ENCODE measurements at places on chromosomes 12 and 14. TPM values are rescaled to one million over a fixed set of nuclear protein-coding genes. Genes with fewer than 3 reads are reported as not detected.

Gene SEL1L
- 118 TPM for total RNA-seq

Gene FMNL3
- total RNA-seq = 53.9 TPM

Gene RFX4
- total RNA-seq = not detected

Gene SSTR1
- 2.6 TPM for total RNA-seq

Gene LMNTD1
- total RNA-seq = not detected

Gene RDH11
- 34.8 TPM for total RNA-seq

Gene ARPC3
- 154 TPM for total RNA-seq

Gene PMEL
- 2.0 TPM for total RNA-seq

Gene DNAH10
- 1.0 TPM for total RNA-seq

GRCh38 chr12:6465467-6466183 lies 4.9 kb downstream of the VAMP1 start:
- no peak for DNase-seq

DNA sequence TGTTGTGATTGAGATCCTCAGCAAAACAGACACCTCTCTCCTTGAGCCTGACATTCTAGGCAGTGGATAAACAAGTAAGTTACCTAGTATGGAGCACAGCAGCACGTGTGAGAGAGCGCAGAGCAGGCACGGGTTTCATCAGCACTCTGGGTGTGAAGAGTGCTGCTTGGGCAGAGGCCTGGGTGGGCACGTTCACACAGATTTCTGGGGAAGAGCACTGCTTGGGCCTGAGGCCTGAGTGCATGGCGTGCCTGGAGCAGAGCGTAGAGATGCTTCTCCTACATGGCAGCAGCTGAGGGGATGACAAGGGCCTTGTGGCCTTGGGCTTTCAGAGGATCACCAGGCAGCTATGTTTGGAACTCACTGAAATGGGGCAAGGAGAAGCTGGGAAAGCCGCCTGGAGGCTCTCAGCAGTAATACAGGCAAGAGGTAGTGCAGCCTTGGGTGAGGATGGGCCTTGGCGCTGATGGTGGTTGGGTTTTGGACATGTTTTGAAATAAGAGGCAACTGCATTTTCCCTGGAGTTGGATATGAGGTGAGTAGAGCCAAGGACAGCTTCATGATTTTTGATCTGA lies 17.6 kb downstream of the CKB start:
- no peak for DNase-seq

DNA sequence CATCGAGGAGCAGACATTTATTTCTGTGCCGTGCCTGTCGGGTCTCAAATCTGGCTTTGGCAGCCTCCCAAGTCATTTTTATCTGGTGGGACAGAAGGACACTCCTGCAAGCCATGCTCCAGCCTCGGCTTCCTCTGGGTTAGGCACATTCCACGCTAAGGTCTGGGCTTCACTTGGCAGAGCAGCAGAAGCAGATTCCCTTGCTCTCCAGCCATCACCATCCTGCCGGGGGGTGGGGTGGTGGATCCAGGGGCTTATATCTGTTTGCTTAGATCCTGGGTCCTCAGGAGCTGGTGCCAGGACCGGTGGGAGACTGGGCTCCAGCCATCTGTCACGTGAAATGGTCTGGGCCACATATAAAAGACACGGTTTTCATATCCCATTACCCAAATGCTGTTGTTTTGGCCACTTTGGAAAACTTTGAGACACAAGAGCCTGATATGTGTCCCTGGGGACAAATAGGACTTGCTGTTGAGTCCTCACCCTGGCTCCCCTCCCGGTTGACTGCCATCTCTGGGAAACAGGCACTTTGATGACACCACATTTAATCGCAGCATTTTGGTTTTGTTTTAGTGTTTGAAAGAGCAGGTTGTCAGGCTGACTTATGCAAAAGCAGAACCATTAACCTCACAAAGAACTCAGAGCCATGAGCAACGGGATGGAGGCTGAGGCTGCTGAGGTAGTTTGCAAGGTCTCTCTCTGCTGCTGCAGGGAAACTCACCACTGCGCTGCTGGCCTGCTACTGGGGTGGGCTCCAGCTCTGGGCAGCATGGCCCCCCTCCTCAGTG lies 69.6 kb upstream of the PRMT8 start:
- DNase-seq = no peak

DNA sequence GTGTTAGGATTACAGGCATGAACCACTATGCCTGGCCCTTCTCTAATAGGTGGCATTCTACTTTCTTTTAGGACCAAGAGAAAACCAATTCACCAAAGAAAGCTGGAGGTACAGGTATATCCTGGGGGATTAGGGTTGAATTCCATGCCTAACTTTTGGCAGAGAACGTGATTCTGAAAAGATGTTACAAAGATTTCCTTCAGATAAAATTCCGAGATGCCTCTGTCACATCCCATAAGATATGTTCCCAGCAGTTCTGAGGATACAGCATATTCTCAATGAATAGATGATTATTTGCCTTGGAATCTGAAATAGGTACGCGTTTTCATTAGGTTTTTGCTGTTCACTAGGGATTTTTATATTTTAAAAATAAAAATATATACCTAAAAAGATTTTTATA lies 111.9 kb upstream of the KRAS start:
- DNase-seq = no peak

GRCh38 chr12:5902736-5903135 lies 42.3 kb downstream of the ANO2 start:
- no peak for DNase-seq

DNA sequence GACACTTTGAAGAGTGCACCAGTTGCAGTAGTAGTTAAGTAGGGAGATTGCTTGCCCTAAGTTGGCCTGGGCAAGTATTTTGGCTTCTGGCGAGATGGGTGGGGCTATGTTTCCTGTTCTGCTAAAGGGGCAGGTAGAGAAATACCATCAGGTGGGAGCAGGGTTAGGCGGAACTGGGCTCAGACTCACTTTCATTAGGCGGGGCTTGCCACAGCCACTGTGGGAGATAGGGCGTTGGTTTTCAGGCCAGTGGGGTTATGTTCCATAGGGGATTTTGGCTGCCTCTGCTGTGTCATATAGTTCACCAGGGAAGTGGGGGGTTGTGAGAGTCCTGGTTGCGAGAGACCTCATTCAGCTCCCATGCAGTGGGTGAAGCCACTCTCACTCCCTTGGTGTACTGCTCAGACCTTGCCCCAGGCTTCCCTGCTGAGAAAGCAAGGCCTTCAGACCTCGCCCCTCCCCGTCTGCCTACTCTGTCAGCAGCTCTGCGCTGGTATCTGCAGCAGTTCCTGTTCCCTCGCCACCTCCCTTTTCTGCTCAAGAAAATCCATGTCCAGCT lies 43.3 kb downstream of the AEBP2 start:
- DNase-seq = no peak

- DNase-seq = no peak
Measured at GRCh38 chr12:6031001-6031400, 85.9 kb upstream of the ANO2 start.

- DNase-seq = no peak
Measured at GRCh38 chr14:24399447-24399822, 632 bp downstream of the NYNRIN start.

- DNase-seq = peak; percentile 85
Measured at GRCh38 chr14:23559010-23559925, 3.2 kb downstream of the THTPA start.

Measured in aorta (tissue), 5 donors.